ENCODE measurements at places on chromosomes 7 and 10.
A peak's percentile ranks its signal among the peaks of the same experiment; 100 is the strongest.

DNA sequence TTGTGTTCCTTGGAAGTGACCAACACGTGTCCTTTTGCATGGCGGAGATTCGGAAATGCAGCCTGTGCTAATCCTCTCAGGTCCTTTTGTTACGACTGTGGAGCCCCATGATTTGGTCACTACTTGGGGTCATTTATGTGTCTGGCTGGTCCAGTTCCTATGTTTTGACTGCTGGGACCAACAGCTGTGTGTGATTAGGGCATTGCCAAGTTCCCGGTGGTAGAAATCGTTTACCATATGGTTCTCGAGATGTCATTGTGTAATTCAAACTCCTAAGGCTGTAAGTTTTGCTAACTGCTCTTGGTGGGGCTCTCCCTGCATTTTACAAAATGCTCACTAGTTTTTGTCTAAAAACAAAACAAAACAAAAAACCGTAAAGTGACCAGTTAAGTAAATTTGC is 62.0 kb downstream of the CCNY start:
- no peak for DNase-seq

DNA sequence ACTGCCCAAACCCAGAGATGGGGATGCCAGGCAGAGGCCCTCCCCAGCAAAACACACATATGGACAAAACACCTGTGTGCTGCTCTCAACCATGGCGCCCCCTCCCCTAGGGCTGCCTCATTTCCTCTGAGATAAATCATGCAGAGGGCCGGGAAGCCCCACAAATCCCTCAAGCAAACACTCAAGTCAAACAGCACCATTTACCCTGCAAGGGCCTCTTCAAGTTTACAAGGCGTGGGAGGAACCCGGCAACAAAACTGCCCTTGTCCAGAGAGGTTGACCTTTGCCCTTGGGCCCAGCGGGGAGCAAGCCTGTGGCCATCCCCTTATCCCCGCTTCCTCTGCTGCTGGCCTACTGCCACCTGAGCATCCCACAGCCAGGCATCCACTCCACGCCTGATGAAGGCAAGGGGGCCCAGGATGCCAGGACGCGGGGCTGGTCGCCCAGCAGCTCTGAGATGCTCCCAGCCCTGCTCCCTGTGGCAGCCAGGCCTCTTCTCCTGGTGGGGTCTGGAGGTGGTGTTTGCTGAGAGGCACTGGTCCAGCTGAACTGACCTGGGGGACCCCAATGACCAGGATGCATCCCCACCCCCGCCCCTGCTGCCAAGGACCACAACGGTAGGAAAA is 77.4 kb downstream of the DLG5 start:
- DNase-seq, result no peak

- DNase-seq, result no peak
Measured at GRCh38 chr10:25288181-25288580, 113.4 kb downstream of the GPR158 start.

GRCh38 chr10:8114741-8115617 is 60.5 kb downstream of the GATA3 start:
- peak; percentile 54 for DNase-seq

- DNase-seq, result no peak
Measured at GRCh38 chr10:70583669-70584037, 18.9 kb downstream of the PRF1 start.

DNA sequence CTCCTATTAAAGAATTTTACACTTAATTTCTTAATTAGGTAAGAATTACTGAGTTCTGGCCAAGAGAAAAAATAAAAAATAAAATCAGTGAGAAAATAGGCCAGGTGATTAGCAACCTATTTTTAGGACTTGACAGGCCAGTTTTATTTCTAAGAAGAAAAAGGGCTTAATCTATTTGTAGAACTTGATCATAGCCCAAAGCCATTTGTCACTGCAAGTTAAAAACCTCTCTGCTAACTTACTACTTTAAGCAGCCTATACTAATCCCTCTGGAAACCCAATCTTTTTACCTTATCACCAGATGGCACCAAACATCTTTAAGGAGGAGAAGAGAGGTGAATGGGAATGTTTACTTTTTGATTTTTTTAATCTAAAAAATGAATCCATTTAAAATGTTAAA is 222.1 kb upstream of the RHOBTB1 start:
- DNase-seq, result no peak

- DNase-seq, result no peak
Measured at GRCh38 chr10:34241226-34242000, 573.7 kb downstream of the PARD3 start.

DNA sequence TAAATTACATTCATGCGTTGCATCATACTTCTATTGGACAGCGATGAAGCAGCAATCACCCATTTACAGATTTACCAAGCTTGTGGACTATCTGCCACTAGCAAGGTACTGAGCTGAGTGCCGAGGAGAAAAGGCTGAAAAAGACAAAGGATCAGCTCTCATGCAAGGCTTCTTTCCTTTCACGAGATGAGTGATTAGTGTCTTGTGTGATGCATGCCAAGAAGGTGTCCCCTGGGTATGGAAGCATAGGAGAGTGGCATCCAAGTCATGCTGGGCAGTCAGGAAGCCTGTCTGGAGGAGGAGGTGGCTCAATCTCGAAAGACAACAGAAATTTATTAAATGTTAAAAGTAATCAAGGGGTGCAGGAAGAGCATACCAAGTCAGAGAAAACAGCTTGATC is 40.9 kb downstream of the ACSM6 start:
- DNase-seq, result no peak

DNA sequence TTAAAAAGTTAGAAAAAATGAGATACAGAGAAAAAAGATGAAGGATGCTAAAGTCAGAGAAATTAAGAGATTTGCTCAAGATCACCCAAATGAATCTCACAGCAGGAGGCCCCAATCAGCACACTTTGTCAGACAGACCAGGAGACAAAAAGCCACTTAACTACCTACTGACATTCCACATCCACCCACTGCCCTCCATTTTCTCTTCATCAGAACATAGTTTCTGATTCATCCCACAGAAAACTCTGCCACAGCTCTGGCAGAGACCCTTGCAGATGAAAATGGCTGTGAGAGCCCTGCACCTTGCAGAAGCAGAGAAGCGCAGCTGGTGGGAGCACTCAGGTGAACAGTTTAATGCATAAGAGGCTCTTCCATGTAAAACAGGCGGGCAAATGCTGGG is 26.6 kb downstream of the DGKI start:
- no peak for DNase-seq

DNA sequence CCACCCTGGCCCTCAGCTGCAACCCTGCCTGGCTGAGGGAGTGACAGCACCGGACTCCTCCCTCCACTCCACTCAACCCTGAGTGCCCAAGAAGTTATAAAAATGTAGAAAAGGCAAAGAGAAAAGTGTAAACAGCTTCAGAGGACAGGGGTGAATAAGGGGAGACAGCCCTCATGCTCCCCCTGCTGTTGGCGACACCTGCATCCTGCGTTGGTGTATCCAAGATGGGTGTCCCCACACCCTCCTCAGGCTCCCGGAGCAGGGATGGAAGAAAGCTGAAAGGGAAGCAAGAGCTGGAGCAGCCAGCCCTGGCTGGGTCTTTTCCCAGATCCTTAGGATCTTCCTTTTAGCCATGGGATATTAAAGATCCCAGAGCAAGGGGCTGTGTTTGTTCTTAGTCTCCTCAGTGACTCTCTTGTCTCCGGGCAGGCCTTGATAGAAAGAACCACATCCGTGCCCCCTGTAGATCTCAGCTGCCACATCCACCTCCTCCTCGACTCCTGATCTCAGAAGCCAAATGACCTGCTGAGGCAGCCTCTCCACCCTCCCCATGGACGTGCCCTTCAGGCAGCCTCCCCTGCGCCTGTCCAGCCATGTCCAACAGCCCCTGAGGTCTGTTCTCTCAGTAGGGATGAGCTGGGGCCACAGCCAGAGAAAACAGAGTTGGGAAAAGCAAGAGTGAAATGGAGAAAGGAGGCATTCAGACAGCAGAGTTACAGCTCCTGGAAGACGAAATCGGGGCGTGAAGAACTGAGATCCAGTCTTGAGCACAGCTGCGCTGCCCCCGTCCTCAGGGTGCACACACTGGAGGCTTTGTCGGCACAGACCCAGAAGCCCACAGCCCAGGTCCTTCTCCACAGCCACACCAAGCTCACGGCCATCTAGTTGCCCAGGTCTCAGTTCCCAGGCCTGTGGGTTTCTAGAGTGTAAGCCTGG is 6.8 kb downstream of the FAM131B start:
- no peak for DNase-seq

DNA sequence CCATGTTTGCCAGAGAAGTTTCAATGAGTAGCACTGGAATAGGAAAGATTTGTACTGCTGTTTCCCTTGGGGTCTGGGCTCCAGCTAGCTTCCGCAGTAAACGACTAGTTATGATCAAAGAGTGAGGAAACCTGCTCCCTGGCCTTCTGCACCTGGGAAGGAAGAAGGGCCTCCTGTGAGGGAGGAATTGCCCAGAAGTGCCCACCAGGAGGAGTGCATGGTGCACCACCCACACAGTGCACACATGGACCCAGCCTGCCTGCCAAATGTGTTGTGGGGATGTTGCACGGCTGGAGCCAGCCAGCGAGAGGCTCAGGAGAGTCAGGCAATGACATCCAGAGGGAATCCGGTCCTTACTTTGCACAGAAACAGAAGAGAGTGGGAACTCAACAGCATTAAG is 27.0 kb upstream of the FAM107B start:
- DNase-seq, result no peak

GRCh38 chr10:16896993-16897392 is 79.8 kb upstream of the RSU1 start:
- DNase-seq, result no peak

- DNase-seq, result no peak
Measured at GRCh38 chr10:11265484-11265883, 247.8 kb downstream of the CELF2 start.

- no peak for DNase-seq
Measured at GRCh38 chr10:11035301-11035991, 17.8 kb downstream of the CELF2 start.

Data from hematopoietic multipotent progenitor cell treated with erythropoietin and hydrocortisone succinate and interleukin-3 and kit ligand, for 4 days (in vitro differentiated cells).